Right renal pelvis (tissue), 4 donors: ENCODE measurements at places on chromosomes 5 and 9.

- no peak for DNase-seq
These were observed 11.0 kb downstream of the TRIO start for GRCh38 chr5:14153932-14154731.

DNA sequence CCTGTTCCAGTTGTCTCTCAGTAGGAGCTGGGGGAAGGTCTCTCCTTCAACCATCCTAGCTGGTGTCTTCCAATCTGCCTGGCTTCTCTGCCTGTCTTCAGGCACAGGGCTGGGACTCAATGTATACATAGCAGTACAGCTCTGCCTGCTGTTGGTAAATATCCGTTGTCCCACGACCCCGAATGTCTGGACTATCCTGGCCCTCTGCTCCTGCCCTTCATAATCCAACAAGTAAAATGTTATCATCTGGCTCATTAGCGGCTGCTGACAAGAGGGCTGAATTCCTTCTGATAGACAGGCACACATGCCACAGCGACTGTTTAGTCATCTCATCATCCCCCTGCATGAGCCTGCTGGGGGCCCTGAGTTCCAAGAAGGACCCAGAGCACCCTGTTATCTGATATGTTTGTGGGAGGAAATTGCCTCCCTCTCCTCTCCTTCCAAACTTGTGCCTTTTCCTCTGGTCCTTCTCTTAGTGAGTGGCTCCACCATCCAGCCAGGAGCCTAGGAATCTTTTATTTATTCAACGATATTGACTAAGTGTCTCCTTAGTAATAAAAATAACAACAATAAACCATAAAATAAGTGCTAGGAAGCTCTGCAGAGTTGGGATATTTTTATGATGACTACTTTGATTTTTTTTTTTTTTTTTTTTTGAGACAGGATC is 29.5 kb upstream of the TGFBR1 start:
- no peak for DNase-seq

- DNase-seq = no peak
These were observed 1.7 kb downstream of the DNAJC25 start for GRCh38 chr9:111632695-111633388.

DNA sequence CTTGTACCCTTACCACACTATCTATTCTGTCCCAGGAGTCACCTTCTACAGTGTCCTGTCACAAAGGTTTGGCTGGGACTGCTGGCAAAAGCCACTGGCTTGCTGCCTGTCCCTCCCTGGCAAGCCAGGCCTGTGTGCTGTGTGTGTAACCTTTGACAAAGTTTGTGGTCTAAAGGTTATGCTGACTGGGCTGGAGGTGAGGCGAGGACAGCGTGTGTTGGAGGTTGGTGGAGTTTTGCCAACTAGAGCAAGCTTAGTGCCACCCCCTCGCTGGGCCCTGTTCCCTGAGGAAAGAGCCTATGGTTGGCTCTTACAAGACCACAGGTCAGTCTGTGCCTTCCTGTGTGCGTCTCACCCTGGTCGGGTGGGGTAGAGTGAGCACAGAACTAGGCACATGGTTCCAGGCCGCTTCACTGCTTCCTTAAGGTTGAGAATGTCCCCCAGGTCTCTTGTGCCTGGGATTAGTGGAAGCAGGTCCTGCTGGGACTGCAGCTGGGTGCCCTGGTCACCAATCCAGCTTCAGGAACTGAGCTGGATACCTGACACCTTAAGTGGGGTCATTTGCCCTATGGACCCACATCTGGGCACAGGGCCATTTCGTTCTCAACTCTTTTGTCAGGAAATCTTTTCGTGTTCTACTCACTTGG is 152.2 kb downstream of the GADD45G start:
- DNase-seq = no peak

GRCh38 chr5:82635561-82636288 is 357.6 kb upstream of the RPS23 start:
- peak; percentile 47 for DNase-seq

DNA sequence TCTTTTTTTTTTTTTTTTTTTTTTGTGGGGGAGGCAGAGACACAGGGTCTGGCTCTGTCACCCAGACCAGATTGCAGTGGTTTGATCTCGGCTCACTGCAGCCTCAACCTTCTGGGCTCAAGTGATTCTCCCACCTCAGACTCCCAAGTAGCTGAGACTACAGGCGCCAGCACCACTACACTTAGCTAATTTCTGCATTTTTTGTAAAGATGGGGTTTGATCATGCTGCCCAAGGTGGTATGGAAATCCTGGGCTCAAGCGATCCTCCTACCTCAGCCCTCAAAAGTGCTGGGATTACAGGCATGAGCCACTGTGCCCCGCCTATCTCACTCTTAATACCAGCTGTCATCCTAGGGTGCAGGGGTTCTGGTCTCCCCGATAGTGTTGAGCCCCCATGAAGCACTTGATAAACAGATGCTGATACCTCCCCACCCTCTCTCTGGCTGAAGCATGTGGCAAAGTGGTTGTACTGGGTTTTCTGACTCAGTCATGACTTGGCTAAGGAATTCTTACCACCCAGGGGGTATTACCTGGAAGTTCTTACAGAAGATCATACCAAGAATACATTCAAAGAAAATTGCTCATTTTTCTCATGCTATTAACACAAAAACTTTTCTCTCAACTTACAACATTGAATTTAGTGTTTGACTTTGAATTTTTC is 110.2 kb upstream of the DAPK1 start:
- DNase-seq = no peak

DNA sequence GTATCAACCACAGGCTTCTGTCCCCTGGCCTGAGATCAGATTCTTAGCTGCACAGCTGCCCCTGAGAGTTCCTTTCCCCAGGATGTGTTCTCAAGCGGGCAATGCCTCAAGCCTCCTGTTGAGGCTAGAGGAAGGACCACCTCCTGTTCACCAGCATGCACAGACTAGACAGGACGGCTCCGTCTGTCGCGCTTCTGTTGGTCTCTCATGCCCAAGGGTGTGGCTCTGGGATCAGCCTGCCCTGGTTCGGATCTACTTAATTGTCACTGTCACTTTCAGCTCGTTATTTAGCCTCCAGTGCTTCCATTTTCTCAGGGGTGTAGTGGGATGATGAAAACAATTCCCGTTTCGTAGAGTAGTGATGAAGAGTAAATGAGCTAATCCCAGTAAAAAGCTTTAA is 103.1 kb downstream of the KCNIP1 start:
- DNase-seq = no peak

- no peak for DNase-seq
These were observed 58.8 kb downstream of the SNX30 start for GRCh38 chr9:112809351-112809848.

DNA sequence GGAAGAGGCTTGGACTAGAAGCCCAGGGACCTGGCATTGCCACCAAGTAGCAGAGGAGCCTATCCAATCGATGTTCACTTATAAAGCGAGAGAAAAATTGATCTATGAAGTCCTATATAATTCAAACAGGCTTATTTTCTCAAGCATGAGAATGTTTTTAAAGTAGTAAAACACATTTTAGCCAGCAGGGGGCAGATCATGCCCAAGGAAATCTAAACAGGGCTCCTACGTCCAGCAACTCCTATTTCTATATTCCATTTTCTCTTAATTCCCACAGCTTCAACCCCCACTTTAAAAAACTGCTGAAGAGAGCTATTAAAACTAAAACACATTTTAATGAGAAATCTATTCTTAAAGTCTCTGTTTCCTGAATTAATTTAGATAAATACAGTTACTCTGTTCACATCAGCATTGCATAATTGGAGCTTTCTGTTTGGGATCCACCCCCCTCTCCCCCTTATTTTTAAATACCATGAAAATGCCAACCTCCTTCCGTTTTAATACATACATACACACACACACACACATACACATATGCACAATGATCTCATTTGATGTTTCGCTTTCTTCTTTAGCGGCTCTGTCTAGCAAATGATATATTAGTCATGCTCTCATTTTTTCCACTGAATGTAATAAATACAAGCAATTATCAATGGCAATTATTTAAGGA is 144.9 kb downstream of the MYO10 start:
- DNase-seq = peak; percentile 36

- peak; percentile 31 for DNase-seq
These were observed 372.0 kb upstream of the KIF2A start for GRCh38 chr5:61933787-61934626.

DNA sequence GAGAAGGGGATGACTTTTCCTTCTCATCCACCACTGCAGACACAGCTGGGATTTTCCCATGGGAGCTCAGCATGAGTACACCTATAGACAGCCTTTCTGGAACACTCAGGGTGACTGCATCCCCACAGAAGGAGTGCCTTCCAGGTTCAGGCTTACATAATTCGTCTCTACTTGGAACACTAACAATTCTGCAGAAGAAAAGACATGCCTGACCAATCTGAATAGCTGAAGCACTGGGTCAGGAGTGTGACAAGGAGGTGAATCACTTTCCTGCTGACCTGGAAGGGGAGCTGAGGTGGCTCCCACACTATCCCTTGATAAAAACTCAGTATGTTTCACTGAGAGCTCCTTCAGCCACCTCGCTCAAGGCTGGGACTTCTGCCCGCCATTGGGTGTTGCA is 425.3 kb downstream of the TLR4 start:
- no peak for DNase-seq

GRCh38 chr9:27358007-27358406 is 61.1 kb upstream of the EQTN start:
- DNase-seq = no peak

- DNase-seq = no peak
These were observed 1.8 kb upstream of the HNRNPAB start for GRCh38 chr5:178202541-178202940.

- DNase-seq = peak; percentile 46
These were observed 1638.5 kb upstream of the C9orf72 start for GRCh38 chr9:29211580-29212396.

DNA sequence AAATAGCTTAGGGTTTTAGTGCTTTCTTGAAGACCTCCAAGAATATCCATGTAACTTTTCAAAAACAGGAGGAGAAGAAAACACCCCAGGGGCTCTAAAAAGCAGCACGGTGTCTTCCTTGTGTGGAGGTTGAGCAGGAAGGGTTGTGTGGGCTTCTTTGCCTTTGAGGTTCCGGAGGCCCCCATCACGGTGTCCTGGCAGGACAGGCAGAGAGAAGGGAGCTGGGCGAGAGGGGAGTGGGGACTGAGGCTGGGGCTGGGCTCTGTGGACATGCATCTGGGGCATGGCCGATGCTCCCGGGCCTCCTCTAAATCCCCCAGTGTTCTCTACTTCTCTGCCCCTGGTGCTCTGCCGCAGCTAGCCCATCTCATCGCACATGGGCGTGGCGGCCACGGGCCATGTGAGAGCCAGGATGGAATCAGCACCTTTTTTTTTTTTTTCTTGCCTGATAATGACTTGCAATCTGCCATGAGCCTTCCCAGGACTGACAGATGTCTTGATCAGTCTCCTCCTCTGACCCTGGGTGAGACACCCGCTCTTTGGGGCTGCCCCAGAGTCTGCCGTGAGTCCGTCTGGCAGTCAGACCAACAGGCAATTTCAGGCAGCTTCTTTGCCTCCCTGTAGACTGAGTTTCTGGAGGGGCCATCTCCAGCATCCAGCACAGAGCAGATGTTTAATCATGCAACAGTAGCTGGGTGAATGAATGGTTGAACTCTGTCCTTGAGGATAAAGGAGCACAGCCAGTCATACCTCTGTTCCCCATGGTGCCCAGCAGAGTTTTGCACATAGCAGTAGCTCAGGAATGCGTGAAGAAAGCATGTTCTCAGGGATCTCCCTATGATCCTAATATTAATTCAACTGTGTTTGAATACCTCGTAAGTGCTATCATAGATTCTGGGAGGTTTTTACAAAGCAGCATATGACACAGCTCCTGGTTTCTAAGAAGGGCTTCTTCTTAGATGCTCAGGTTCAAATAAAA is 12.1 kb downstream of the CXCL14 start:
- DNase-seq = no peak

GRCh38 chr9:84327184-84327583 is 13.4 kb downstream of the SLC28A3 start:
- DNase-seq = no peak

DNA sequence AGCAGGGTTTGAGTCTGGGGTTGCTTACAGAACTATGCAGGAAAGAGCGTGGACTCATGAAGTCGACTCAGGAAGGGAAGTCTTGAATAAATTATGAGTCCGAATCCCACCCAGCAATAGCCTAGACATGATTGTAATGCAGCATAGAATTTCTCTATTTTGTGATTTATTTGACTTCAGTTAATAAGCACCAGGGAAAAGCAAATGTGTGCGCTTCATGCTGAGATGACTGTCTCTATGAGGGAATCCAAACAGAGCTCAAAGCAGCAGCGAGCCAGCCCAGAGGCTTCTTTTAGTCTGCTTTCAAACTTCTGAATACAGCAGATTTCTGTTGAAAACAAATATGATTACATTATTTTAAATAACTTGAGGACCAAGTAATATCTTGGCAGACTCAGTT is 188.0 kb downstream of the SEMA6A start:
- no peak for DNase-seq

GRCh38 chr5:142063878-142064331 is 44.7 kb upstream of the NDFIP1 start:
- DNase-seq = peak; percentile 30

GRCh38 chr5:165130656-165131055 is 1625.2 kb downstream of the MAT2B start:
- DNase-seq = no peak

DNA sequence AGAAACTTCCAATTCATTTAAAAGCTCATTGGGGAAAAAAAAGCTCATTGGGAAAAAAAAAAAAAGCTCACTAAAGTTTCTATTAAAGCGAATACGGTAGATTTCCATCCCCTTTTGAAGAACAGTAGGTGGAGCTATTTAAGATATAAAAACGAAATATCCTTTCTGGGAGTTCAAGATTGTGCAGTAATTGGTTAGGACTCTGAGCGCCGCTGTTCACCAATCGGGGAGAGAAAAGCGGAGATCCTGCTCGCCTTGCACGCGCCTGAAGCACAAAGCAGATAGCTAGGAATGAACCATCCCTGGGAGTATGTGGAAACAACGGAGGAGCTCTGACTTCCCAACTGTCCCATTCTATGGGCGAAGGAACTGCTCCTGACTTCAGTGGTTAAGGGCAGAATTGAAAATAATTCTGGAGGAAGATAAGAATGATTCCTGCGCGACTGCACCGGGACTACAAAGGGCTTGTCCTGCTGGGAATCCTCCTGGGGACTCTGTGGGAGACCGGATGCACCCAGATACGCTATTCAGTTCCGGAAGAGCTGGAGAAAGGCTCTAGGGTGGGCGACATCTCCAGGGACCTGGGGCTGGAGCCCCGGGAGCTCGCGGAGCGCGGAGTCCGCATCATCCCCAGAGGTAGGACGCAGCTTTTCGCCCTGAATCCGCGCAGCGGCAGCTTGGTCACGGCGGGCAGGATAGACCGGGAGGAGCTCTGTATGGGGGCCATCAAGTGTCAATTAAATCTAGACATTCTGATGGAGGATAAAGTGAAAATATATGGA is at the start of gene PCDHGA12:
Gene PCDHGA12 (plus strand): TSS at position 176 of the 782 bp plus-strand sequence. CDS start 253 bp downstream, at position 429.
- DNase-seq = no peak

DNA sequence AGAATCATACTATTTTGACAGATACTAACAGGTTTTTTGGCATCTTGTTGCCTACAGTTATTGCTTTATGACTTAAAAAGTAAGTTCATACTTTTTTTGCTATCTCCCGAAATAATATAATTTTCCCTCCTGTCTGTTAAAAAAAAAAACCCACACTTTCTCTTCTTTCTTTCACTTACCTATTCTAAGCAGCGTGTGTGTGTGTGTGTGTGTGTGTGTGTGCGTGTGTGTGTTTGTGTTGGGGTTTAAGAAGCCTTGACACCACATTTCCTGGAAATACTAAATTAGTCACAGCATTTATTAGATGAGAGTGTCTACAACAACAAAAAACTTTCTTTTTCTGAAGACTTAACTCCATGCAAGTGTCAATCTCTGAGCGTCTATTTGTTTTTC is 12.4 kb downstream of the TNFAIP8 start:
- no peak for DNase-seq
